Uterus (tissue), 4 donors: ENCODE measurements at places on chromosomes 5 and 9. TPM values are rescaled to one million over a fixed set of nuclear protein-coding genes. Genes with fewer than 3 reads are reported as not detected.

Gene LCN2
- total RNA-seq: 2.6 TPM

Gene PHF24
- 0.76 TPM for total RNA-seq

Gene HK3
- total RNA-seq: 6.9 TPM

GRCh38 chr9:133420392-133420827 lies 1.8 kb upstream of the ADAMTS13 start:
- DNase-seq: no peak

Gene OBP2B
- total RNA-seq: not detected

DNA sequence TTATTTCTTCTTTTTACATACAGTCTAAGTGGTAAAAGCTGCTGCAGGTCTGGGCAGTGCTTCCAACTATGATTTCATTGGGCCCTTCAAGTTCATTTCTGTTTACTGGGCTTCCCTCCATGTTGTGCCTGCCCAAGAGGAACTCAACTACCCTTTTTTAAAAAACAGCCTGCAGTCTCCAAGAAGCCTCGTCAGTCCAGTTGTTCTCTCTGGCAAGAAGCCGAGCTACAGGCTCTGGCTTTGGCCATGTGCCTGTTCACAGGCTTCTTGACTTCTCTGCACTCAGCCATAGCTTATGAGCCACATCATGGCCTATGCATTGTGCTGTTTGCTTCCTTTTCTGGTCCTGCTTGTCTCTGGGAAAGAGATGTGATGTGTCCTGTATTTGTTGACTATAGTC lies 119.7 kb upstream of the PJA2 start:
- DNase-seq: no peak

Gene ARL14EPL
- total RNA-seq: not detected

DNA sequence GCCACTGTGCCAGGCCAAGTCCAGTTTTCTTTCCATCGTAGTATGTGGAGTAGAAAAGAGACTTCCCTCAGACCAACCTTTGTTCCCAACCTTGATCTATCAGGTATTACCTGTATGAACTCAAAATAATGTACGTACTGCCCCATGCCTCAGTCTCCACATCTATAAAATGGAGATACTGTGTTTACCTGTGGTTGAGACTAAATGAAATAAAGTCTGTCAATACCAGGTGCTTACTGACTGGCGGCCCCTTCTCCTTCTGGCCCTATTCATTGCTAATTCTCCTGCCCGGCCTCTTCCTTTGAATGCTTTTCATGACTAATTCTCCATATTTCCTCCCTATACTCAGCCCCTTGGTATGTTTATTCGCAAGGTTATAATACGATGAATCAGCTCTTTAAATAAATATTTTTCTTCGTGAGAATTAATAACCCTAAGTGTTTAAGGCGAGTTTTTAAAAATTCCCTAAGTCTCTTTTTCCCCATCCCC lies 89.6 kb upstream of the BASP1 start:
- DNase-seq: no peak

- no peak for DNase-seq
Observed at GRCh38 chr5:170097934-170098333, 7.8 kb upstream of the FOXI1 start.

- DNase-seq: no peak
Observed at GRCh38 chr5:54518818-54519508, 1.4 kb downstream of the SNX18 start.

- DNase-seq: no peak
Observed at GRCh38 chr9:110427497-110428104, 89.9 kb upstream of the TXNDC8 start.

Gene SERF1B
- 33.4 TPM for total RNA-seq
